ENCODE measurements at places on chromosomes 4 and X.

GRCh38 chrX:22445880-22446279 lies 173.2 kb downstream of the CBLL2 start:
- no peak for DNase-seq

- DNase-seq = no peak
Measured at GRCh38 chr4:138918169-138918869, 97.3 kb upstream of the NOCT start.

DNA sequence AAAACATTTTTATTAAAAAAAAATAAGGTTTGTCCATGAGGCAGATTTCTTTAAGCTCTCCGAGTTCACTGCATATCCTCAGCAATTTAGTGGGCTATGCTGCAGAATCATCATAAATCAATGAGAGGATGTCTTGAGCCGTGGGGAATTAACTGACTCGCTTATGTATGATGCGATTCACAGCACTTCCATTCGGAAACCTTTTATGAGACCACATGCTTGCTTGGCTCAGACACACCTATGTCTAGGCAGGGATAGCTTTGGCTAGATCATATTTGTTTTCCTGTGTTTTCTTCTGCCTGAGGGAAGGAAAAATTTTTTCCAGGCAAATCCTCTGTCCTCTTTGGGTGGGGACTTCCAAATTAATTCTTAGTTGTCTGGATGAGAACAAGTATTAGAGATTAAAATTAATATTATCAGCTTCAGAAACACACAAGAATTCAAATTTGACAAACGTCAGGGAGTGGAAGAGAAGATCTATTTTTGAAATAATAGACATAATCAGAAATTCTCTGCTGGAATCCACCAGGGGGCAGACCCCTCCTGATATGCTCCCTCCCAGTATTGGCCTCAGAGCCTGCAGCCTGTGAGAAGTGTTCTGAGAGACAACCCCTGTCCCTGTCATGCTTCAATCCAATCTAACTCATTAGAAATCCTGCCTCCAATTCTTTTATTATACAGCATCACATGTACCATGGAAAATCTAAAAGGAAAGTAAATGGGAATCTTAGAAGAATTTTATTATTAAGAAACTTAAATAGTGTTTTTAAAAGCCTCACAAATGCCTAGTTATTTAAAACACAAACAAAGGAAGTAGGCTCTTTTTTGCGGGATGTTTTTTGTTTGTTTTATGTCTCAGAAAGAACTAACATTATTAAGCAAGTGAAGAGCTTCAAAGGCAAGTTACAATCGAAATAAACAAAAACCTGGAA lies 345.1 kb upstream of the TACR3 start:
- DNase-seq = peak; percentile 67

DNA sequence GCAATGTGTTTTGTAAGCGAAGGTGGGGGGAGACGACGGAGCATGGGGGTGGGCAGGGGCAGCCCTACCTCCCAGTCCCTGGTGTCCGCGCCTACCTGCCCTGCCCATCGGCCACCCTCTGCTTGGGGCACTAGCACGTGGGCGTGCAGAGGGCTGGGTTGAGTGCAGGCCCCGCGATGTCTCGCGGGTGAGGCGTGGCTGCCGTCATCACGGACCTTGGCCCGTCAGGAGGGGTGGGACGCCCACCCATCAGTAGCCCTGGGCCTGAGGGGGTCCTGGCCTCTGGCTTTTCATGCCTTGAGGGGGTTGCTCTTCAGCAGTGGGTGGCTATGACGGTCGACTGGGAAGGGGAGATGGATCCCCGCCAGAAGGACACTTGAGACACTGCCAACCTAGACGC lies 36.1 kb upstream of the GEMIN8 start:
- no peak for DNase-seq

- no peak for DNase-seq
Measured at GRCh38 chrX:11129534-11130105, 18.5 kb downstream of the HCCS start.

Data from NCI-H446 (cell line).